LHCN-M2 (cell line): ENCODE measurements at places on chromosomes 3 and 15. TPM values are rescaled to one million over a fixed set of nuclear protein-coding genes. Genes with fewer than 3 reads are reported as not detected.

Gene C3orf85
- not detected in 2 replicates for total RNA-seq

Gene KCNMB2
- total RNA-seq: not detected in 2 replicates

Gene STAB1
- total RNA-seq: under 0.01 TPM in 1 of 2 replicates, not detected in the other

Gene ALG1L2
- not detected in 2 replicates for total RNA-seq

Gene DUOX1
- total RNA-seq: under 0.01 and 0.06 TPM in 2 replicates

Gene TAGLN3
- total RNA-seq: not detected in 2 replicates

Gene SPINK8
- total RNA-seq: not detected in 2 replicates

Gene PRTG
- 2.6 and 4.7 TPM in 2 replicates for total RNA-seq

Gene EEF1AKMT4
- 2.9 and 5.2 TPM in 2 replicates for total RNA-seq

Gene ACSBG1
- under 0.01 TPM in 2 replicates for total RNA-seq

Gene SLC2A2
- total RNA-seq: not detected in 2 replicates

Gene ZNF35
- total RNA-seq: 17.1 and 20.1 TPM in 2 replicates

Gene NFKBIZ
- 23.0 and 26.6 TPM in 2 replicates for total RNA-seq

Gene BTD
- 33.0 and 40.5 TPM in 2 replicates for total RNA-seq

Gene GABRG3
- total RNA-seq: not detected in 2 replicates

Gene DGKG
- total RNA-seq: 2.2 and 4.1 TPM in 2 replicates

Gene PLAAT1
- not detected in 2 replicates for total RNA-seq

Gene SLC25A38
- total RNA-seq: 27.6 and 28.3 TPM in 2 replicates

Gene SLC6A6
- 21.4 and 25.5 TPM in 2 replicates for total RNA-seq

Gene TPRG1
- 0.19 and 0.86 TPM in 2 replicates for total RNA-seq

Gene ZNF639
- total RNA-seq: 46.0 and 50.4 TPM in 2 replicates

Gene CD86
- total RNA-seq: not detected in 2 replicates

Gene RASGRP1
- not detected in 2 replicates for total RNA-seq

Gene AADACL2
- total RNA-seq: not detected in 2 replicates

Gene GOLGA6L9
- total RNA-seq: 0.71 and 2.5 TPM in 2 replicates

Gene KNL1
- total RNA-seq: 63.7 and 65.0 TPM in 2 replicates

Gene AP3B2
- 0.40 and 0.45 TPM in 2 replicates for total RNA-seq

Gene RTP3
- not detected in 2 replicates for total RNA-seq

Gene CLDN18
- 0.06 TPM in 1 of 2 replicates, not detected in the other for total RNA-seq

Gene ALDH1L1
- total RNA-seq: 0.11 TPM in 1 of 2 replicates, not detected in the other

Gene A4GNT
- total RNA-seq: not detected in 2 replicates

Gene LMCD1
- 30.3 and 31.2 TPM in 2 replicates for total RNA-seq

Gene KPNA4
- total RNA-seq: 26.7 and 29.4 TPM in 2 replicates

Gene RAF1
- total RNA-seq: 115 and 120 TPM in 2 replicates
